Lung (tissue), 17 donors: ENCODE measurements at places on chromosomes 3 and 15.

- DNase-seq = no peak
Measured at GRCh38 chr3:47412842-47413520, 32.2 kb downstream of the PTPN23 start.

GRCh38 chr3:46091046-46091445 is 63.8 kb upstream of the XCR1 start:
- no peak for DNase-seq

DNA sequence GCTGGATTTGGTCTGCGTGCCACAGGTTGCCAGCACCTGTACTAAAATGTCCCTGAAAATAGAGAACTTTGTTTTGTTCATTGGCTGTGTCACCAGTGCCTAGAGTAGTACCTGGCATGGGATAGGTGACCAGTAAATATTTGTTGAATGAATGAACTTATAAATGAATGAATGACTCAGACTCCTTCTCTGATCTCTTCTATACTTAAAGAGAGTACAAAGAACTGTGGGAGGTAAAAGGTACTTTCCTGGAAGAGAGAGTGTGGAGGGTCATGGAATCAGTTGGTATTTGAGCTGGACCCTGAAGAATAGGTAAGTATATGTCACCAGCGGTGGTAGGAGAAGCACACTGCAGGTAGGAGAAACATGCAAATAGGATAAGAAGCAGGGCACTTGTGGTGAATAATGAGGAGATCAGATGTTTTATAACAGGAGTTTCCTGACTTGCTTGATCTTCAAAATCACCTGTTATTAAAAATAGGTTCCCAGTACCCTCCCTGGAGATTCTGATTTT is 149.4 kb downstream of the LPP start:
- DNase-seq = no peak

DNA sequence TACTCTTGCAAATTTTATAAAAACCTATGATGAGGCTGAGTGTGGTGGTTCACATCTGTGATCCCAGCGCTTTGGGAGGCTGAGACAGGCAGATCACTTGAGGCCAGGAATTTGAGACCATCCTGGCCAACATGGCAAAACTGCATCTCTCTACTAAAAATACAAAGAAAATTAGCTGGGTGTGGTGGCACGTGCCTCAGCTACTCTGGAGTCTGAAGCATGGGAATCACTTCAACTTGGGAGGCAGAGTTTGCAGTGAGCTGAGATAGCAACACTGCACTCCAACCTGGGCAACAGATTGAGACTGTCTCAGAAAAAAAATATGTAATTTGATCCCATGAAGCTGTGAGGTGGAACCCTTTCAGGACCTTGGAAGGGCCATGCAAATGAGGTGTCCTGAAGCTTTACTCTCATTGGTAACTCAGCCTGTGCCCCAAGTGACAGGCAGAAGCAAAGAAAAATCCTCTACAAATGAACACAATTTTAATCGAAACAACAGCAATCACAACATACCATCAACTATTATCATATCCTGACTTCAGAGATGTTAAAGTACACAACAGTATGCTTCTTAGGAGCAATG is 84.6 kb upstream of the CDV3 start:
- DNase-seq = no peak
